ENCODE measurements at places on chromosomes 1 and 21.

GRCh38 chr1:221635305-221635704 is 106.6 kb downstream of the DUSP10 start:
- no peak for DNase-seq

DNA sequence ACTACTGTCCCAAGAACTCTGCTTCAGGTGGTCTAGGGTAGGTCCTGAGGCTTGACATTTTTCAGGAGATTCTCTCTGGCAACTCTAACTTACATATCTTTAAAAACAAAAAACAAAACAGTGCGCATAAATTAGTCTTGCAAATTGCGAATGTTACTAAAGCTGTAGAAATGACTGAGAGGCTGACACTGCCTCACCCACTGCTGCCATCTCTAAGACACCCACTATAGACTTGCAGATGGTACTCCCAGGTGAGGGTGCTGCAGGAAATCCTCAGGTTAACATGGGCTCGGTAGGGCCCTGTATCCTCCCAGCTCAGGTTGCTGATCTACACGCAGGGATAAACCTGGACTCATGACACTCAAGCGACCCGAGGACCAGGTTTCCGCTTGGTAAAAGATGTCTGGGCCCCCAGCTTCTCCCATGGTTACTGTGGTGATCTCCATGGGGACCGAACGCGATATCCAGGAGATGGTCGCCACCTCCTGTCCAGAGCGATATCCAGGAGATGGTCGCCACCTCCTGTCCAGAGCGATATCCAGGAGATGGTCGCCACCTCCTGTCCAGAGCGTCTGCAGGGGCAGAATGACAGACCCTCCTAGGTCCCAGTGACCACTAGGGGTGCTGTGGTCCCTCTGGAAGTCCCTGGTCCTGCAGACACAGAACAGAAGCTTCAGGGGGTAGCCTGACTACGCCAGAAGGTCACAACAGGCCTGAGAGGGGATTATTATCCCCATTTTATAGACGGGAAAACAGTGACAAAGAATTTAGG is 16.2 kb upstream of the LY9 start:
- no peak for DNase-seq

GRCh38 chr1:6509220-6509918 is 17.9 kb upstream of the PLEKHG5 start:
- DNase-seq, result no peak

- no peak for DNase-seq
These were observed 19.0 kb upstream of the TLCD4 start for GRCh38 chr1:95098196-95098595.

GRCh38 chr1:85615586-85616363 is 35.2 kb downstream of the CCN1 start:
- no peak for DNase-seq

DNA sequence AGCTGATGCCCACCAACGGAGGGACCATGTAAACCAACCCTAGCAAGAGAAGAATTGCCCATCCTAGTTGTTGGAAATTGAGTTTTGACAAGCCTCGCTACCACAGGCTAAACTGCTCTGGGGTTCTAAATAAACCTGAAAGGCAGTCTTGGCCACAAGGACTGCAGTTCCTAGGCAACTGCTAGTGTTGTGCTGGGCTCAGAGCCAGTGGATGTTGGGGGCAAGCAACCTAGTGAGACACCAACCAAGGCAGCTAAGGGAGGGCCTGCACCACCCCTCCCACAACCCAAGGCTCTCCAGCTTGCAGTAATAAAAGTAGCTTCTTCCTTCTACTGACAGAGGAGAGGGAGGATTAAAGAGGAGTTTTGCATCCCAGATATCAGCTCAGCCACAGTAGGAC is 102.4 kb upstream of the PKN2 start:
- no peak for DNase-seq

GRCh38 chr1:157096881-157097280 is 2.7 kb downstream of the ETV3L start:
- no peak for DNase-seq

DNA sequence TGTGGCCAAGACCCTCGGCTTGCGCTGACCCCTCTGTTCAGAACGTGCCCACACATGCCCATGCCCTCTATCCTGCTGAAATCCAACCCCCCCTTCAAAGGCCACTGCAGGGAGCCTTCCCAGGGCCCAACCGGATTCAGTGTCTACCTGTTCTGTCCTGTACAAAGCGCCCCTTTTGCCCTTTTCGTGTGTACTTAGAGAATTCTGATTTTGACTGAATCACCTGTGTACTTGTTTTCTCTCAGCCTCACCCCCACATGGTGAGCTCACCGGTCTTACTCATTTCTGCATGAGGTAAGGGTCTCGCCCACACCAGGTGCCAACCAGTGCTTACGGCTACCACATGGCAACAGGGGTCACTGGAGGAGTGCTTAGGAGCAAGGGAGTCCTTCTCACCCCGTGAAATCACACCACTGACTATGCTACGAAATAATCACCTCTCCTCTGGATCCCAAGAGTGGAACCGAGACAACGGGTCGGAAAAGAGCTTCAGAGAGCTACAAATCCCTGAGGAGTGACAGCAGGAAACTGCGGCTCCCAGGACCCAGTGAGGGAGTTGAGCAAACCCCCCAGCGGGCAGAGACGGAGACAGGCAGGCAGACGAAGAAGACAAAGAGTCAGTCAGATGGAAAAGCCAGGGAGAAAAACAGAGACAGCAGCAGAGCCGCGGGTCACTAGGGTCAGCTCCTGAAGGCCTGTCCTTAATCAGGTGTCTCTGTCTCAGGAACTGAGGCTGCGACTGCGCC is 2.1 kb upstream of the S100A2 start:
- peak; percentile 94 for DNase-seq

DNA sequence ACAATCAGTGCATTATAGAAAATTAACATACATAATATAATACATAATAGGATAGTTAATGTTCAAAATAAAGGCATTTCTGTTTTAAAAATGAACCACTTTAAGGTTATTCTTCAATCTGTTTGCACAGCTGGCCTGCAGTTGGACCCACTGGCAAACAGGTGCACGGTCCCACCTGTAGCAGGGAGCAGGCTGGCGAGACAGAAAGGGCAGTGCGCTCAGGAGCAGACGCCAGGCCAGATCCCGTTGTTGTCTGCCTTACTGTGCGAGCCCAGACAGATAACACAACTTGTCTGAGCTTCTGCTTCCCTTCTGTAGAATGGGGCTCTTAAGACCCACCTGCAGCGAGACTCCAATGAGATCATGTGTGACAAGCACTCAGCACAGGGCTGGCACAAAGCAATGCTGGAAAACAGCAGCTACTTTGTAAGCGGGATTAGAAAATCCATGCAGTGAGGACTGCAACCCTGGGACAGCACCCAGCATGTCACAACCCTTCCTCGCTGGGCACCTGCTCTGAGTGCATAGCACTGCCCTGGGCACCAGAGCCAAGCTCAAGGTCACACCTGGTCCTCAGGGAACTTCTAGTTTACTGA is 33.5 kb downstream of the VPS26C start:
- DNase-seq, result no peak

- no peak for DNase-seq
These were observed 251.9 kb downstream of the DPYD start for GRCh38 chr1:97668945-97669344.
